Stimulated activated CD8-positive, alpha-beta memory T cell treated with anti-CD3 and anti-CD28 coated beads, Interleukin-2, amount 100 ng/mL, for 1 hour (primary cell): ENCODE measurements at places on chromosomes 5 and 9.

DNA sequence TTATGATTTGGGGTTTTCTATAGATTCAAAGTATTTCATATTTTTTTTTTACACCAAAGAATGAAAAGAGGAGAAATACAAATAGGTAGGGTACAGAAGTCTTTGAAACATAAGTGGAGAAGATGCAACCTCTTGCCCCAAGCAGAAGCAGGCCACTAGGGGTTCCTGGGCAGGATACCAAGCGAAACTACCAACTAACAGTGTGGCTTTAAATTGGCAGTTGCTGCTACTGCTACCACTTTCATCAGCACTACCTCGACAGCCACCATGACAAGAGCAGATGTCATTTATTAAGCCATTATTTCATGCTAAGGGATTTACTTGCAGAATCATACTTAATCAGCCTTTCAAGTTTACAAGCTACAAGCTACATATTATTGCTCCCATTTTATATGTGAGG is 288.1 kb downstream of the NR3C1 start:
- DNase-seq, result no peak

DNA sequence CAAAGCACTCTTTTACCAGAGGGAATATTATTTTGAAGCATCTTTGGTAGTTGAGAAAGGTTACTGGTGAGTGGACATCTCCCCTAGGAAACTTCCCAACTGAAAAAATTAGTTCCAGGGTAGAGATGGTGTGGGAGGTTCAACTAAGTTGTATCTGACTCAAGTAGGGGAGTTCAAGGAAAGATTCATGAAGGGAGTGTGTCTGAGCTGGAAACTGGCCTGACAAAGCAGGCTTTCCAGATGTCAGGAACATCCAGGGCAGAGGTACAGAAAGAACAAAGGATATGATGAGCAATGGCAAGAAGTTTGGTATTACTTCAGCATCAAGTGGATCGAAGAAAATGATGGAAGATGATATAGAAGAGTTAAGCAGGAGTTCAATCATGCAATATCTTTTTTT is 458.0 kb upstream of the RIOK2 start:
- DNase-seq, result no peak

DNA sequence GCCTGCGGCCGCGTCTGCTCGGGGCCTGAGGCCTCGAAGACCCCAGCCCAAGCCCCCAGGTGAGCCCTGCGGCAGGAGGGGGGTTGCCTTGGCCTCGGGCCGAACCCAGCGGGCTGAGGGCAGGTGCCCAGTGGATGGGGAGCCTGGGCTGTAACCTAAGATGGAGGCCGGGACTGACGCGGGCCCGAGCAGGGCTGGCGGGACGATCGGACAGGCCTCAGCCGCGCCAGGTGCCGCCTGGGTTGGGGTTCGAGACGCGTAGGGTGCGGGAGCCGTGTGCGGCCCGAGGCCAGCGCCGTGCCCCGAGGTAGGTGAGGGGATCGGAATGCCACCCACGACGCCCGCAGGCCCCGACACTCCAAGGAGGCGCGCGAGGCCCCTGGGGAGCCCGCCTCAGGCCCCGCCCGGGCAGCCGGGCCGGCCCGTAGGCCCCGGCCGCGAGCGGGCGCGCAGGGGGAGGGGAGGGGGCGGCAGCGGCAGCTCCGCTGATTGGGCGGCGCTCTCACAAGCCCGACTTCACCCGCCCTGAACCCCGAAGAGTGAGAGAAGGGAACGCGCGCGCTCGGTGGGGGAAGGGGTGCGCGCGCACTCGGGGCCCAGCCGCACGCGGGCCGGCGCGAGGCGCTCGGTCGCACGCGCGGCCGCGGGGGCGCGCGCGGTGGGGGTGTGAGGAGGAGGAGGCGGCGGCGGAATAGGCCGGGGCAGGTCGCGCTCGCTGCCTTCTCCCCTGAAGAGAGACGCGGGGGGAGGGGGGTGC is at the start of gene NSD1:
Gene NSD1, plus strand, starts transcription at position 678 of the 757 bp plus-strand sequence. CDS start 1,331 bp downstream, outside the sequence.
- DNase-seq, result peak; percentile 79

GRCh38 chr5:133065471-133065870 is 13.7 kb downstream of the HSPA4 start:
- DNase-seq, result no peak

DNA sequence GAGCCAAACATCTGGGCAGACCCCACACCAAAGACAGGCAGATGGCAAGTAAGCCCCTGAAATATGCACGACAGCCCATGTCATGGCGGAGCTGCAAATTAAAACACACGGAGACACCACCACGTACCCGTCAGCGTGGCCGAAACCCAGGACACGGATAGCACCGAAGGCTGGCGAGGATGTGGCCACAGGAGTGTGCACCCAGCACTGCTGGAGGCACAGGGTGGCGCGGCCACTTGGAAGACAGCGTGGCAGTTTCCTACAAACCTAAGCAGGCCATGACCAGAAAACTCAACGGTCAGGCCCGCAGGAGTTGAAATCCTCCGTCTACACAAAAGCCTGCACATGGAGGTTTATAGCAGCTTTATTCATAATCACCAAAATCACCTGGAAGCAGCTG is 12.8 kb downstream of the SLC9A3 start:
- DNase-seq, result no peak

- DNase-seq, result no peak
Observed at GRCh38 chr5:14762549-14763216, 98.2 kb downstream of the OTULIN start.

DNA sequence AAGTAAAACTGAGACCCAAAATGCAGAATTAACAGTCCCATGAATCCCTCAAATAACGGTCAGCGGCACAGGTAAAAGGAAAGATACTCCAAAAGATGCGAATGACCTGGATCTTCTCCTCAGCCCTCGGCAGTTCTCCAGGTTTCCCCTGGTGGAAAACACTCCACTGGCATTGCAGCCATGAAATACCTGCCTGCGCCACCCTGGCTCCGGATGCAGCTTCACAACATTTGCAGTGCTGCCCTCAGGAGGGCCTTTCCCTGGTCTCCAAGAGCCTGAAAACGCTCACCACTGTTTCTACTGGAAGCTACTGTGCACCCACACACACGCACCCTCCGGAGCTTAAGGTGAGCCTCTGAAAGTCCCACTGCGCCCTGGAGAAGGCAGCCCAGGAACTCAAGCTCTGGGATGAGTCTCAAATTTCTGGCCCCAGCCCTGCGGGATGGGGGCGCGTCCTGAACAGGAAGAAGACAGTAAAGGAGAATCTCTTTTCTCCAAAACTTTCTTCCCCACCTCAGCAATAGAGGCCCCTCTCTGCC is 612 bp downstream of the UGT3A2 start:
- DNase-seq, result no peak

GRCh38 chr9:18190671-18191374 is 283.1 kb upstream of the ADAMTSL1 start:
- no peak for DNase-seq

- no peak for DNase-seq
Observed at GRCh38 chr5:74105126-74105780, 479.3 kb downstream of the ARHGEF28 start.

- DNase-seq, result no peak
Observed at GRCh38 chr5:67178966-67179365, 17.6 kb downstream of the CD180 start.
